Activated CD4-positive, alpha-beta T cell treated with anti-CD3 and anti-CD28 coated beads for 1 hour (primary cell): ENCODE measurements at places on chromosomes 5 and 9.

- no peak for DNase-seq
Measured at GRCh38 chr5:100902440-100903038, 543 bp downstream of the ST8SIA4 start.

DNA sequence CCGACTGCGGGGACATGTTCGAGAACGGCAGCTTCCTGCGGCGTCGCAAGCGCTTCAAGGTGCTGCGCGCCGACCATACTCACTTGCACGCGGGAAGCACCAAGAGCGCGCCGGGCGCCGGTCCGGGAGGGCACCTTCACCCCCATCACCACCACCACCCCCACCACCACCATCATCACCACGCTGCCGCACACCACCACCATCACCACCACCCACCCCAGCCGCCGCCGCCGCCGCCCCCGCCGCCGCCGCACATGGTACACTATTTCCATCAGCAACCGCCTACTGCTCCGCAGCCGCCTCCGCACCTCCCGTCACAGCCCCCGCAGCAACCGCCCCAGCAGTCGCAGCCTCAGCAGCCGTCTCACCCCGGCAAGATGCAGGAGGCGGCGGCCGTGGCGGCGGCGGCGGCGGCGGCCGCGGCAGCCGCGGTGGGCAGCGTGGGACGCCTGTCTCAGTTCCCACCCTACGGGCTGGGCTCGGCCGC is 514 bp downstream of the FOXB2 start:
- no peak for DNase-seq

- DNase-seq = no peak
Measured at GRCh38 chr9:21968331-21969010, 25.7 kb downstream of the CDKN2A start.

DNA sequence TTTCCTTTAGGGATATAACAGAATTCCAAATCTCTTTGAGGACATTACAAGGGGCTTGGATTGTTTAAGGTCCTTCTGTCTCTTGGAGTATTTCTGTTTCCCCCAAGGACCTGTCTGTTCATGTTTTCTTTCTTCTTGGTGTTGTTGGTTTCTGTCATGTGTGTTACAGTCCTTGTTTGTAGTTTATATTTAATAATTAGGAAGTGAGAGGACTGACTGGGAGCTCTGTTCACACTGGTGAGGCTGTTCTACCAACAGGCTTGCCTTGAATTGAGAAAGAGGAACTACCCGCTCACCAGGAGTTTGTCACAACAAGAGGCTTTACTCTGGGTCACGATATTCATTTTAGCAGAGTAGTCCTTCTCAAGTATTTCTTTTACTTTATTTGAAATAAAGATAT is 119.2 kb upstream of the SV2C start:
- DNase-seq = no peak

DNA sequence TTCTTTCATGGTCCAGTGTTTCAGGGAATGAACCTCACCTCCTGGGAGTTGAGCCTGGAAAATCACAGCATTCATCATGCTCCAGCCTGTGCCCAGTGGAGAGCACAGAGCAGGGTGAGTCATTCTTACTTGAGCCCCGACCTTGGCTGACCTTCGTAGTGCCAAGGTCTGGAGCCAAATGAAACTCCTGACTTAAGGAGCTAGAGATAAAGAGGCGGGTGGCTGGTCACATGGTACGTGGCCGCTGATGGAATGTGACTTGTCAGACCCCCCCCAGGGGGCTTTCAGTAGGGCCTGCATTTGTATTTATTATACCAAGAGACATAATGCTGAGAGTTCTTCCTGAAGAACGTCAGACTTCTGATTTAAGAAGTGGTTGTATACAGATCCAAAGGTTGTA is 15.0 kb upstream of the PIP5K1B start:
- DNase-seq = no peak

DNA sequence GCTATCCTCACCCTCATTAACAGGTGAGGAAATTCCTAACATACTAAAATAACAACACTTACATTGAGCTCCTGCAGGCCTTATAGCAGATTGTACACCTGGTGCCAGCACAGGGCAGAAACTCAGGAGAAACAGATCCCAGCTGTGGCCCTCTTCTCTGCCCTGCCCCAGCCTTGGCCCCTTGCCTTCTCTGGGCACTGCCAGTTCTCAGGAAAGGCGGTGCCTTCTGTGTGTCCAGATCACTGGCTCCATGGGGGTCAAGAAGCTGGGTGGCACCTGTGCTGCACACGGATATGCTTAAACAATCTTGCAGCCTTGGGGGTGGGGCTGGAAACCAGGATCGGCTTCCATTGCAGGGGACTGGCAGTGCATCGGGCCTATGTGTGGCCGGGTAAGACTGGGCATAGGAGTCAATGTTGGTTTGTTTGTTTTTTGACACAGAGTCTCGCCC is 19.3 kb downstream of the KYAT1 start:
- DNase-seq = no peak

GRCh38 chr5:103234239-103234975 is 24.2 kb upstream of the MACIR start:
- no peak for DNase-seq

GRCh38 chr5:97087138-97087537 is 55.3 kb downstream of the LIX1 start:
- no peak for DNase-seq

DNA sequence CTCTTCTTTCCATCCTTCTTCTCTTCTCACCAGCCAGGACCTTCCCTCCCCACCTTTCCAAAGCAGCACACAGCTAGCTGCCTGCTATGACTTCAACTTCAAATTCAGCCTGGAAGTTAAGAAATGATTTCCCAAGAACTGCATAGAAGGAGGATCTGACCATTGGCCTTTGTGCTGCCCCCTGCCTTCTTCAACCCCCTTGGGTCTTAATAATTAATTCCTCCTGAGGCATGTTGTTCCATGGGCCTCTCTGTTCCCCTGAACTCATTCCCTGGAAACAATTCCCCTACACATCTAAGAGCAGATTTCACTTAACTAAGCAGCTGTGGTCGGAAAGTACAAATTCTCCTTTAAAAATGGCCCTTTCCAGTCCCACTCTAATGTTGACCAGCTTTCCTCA is 62.4 kb downstream of the ADAMTS12 start:
- DNase-seq = no peak

GRCh38 chr5:130052752-130053151 is 148.5 kb downstream of the CHSY3 start:
- DNase-seq = no peak

GRCh38 chr5:96789794-96790330 is 17.9 kb downstream of the ERAP1 start:
- no peak for DNase-seq

DNA sequence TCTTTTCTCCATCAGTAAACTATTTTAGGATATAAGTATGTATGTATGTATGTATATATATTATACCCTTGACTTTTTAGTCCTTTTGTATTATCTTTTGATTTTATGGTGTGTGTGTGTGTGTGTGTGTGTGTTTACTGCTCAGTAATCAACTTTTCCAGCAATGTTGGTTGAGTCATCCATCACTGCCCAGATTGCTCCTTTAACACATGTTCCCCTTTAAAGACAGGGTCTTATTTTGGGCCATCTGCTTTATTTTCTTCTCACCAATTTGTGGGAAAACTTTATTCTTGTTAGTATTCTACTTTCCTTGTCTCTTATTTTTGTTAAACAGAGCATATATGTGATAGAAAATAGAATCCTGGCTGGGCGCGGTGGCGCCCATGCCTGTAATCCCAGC is 28.1 kb downstream of the ANKRD33B start:
- DNase-seq = no peak

- DNase-seq = no peak
Measured at GRCh38 chr5:157665467-157666070, 5.8 kb upstream of the C5orf52 start.

DNA sequence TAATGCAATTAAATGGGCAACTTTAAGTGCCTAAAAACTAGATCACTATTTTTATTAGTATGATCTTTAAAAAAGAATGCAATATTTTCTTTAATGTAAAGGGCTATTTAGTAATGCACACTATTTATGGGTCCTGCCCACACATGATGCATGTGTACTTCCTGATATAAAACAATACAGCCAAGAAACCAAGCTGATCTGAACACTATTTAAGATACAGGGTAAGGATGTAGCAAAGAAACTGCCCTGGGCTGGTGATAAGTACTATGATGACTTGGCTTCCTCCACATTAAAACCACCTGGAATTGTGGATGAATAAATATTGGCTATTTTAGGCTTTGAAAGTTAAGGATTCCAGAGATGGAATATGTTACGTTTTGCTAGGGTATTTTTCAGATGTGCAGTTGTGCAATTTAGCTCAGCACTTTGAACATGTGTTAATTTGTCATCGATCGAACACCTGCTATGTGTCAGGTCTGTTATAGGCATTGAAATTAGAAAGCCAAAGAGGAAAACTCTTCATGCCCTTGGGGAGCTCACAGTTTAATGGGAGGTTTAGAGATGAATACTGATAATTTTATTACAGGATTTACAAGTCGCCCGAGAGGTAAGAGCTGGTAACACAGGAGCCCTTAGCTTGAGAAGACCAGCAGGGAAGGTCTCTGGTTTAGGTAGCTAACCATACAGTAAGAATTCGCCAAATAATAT is 276.7 kb downstream of the PLK2 start:
- DNase-seq = no peak

- DNase-seq = no peak
Measured at GRCh38 chr5:101721543-101721942, 574.5 kb downstream of the SLCO4C1 start.

- no peak for DNase-seq
Measured at GRCh38 chr5:117943541-117943940, 1044.8 kb downstream of the DTWD2 start.

- DNase-seq = no peak
Measured at GRCh38 chr5:159601216-159601615, 270.9 kb upstream of the IL12B start.

GRCh38 chr5:125050926-125051325 is 304.5 kb upstream of the ZNF608 start:
- no peak for DNase-seq

- DNase-seq = no peak
Measured at GRCh38 chr5:41218929-41219657, 5.8 kb upstream of the C6 start.

DNA sequence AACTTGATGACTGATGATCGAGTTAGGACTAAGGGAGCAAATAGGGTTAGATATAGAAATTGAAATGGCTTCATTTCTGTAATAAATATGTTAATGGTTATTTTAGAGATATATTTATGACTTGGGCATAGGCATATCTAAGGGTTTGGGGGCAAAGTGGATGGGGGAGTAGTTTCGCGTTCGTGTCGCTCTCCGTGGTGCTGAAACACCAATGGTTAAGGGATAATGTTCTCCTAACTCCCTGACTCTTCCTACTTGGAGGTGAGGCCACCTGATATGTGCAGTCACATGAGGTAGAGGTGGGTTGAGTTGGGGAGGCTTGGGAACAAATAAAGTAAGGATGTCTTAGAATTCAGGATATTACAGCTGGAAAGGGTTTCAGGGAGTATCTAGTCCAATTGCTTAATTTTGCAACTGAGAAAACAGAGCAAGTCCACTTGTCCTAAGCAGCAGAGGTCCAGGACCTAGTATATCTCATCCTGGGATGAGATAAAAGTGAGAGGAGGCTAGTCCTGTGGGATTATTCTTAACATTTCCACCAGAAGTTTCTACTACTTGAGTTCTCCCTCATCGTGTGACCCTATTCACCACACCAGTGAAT is 44.0 kb upstream of the MAP1B start:
- no peak for DNase-seq

GRCh38 chr5:176734756-176735342 is 75.5 kb upstream of the UNC5A start:
- DNase-seq = no peak

DNA sequence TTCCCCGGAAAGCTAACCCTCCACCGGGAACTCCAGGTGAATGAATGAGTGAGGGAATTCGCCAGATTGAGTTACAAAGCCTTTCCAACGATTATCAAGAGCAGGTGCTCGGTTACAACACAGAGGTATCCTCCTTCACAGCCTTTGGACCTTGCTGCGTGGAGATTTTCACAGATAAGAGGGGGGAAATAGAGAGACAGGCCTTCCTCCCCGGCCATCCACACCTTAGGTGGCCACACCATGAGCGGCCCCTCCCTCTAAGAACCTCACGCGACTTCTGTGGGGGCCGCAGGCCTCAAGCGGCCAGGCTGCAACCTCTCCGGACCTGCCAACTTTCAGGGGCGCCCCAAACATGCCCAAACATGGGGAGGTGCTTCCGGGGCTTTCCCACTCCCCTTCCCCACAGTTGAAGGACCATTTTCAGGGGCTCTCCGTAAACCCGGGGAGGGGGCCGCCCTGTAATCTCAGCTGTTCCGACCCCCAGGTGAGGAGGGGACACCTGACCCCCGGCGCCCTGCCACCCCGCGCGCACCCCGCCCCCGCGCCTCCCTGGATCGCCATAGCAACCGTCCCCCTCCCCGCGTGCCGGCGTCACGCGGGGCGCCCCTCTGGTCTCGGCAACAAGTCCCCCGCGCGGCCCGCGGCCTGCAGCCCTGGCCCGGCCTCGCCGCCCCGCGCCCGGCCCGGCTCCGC is 603 bp downstream of the DENND1A start:
- DNase-seq = no peak

DNA sequence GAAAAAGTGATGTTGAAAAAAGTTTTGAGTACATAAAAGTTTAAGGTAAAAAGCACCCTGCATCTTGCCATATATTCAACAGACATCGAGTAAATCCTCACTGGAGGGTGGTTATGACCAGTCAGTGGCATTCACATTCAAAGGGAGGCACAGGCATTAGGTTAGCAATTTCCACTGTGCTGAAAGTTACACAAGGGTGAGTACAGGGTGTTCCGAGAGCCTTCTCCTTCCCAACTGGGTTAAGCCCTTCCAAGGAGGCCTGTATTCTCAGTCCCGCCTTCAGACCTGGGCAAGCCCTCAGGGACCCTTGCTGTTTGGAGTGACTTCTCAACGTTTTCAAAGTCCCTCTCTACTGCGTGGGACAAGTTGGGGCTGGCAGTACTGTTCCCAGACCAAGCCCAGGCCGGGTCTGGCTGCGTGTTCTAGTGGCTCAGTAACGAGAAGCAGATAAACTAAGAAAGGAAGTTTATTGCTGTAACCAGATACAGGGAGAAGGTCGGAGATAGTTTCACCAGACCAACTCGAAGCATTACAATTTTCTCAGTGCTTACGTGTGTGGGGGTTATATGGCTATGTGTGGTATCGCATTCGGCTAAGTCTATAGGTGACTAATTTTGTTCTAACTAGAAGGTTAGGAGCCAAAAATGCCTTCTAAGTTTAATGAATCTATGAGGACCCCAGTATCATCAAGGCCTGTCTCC is 13.0 kb upstream of the SETX start:
- DNase-seq = no peak

- no peak for DNase-seq
Measured at GRCh38 chr9:36011379-36011778, 25.3 kb upstream of the RECK start.

DNA sequence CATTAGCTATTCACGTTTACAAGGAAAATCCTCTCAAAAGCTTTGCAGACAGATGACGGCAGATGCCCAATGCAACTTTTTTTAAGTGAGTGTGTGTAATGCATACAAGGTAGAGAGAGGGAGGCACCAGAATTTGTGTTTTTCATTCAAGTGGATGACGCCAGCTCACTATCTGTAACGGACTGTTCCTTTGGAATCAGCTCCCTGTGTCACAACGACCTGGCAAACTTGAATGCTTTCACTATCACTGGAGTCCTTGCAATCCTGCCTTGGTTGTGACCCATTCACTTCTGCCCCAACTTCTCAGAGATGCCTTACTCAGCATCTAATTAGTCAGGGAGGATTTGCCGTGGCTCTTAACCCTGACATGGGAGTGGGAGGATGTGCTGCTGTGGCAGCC is 148.5 kb downstream of the BNC2 start:
- DNase-seq = no peak

- no peak for DNase-seq
Measured at GRCh38 chr9:1647776-1648175, 367.4 kb upstream of the SMARCA2 start.
